Gastroesophageal sphincter (tissue), 4 donors: ENCODE measurements at places on chromosomes 12 and 14. TPM values are rescaled to one million over a fixed set of nuclear protein-coding genes. Genes with fewer than 3 reads are reported as not detected.

DNA sequence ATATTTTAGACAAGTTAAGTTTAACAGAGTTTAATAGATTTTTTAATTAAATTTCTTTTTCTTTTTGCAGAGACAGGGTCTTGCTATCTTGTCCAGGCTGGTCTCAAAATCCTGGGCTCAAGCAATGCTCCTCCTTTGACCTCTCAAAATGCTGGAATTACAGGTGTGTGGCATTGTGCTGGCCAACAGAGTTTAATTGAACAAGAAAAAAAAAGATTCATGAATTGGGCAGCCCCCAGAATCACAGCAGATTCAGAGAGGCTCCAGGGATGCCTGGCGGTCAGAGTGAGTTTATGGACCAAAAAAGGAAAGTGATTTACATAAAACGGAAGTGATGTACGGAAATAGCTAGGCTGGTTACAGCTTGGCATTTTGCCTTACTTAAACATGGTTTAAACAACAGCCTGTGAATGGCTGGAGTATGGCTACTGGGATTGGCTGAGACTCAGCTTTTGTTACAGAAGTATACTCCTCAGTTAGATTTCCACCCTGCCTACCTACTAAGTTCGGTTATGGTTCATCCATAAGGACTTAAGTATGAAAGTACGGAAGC is 14.5 kb upstream of the TESPA1 start:
- no peak for ATAC-seq

DNA sequence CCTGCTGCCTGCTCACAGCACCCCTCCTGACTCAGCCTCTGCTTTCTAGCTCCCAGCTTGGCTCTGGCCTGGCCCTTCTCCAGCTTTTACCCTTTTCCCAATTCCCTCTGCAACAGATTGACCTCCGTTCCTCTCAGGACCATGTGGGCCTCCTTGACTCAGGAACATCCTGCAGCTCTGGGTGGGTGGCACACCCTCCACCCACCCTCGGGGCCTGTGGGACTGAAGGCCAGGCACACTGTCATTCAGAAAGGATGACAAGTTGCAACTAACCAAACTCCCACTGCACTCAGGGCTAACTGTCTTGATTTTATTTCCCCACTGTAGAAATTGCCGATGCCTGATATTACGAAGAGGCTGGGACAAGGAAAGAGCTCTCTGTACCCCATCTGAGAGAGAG is 59.4 kb downstream of the HELB start:
- ATAC-seq, result no peak

The CMA1 gene
- total RNA-seq, result not detected

DNA sequence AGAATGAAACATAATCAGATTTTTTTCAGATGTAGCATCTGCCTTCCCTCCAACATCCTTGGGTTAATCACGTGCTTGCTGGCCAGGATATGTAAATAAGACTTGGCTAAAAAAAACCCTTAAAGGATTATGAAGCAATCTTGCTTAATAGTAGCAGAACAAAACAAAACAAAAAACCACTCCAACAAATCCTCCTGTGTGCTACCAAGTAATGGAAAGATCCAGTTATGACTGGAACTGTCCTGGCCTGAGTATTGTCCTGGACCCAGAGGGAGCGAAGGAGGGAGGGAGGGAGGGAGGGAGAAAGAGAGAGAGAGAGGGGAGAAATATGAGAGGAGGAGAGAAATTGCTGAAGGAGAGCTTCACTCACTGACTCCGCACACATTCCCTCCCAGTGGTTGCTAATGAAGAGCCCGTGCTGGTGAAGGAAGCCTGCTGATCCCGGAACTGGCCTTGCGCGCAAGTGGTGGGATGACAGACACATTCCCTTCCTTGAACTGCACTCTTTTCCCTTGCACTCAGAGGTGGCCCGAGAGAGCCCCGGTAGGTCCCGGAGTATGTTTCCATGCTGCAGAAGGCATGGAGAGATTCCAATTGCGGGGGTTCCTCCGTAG is 57.2 kb downstream of the HMGA2 start:
- peak; percentile 79 for ATAC-seq

The DNAH10 gene
- total RNA-seq, result not detected

GRCh38 chr14:73824127-73824526 is 27.5 kb upstream of the PTGR2 start:
- no peak for ATAC-seq

The NTF3 gene
- 9.8 TPM for total RNA-seq

- ATAC-seq, result no peak
Observed at GRCh38 chr12:64937452-64937851, 113.0 kb downstream of the TBC1D30 start.

GRCh38 chr12:132341318-132342050 is 12.1 kb upstream of the GALNT9 start:
- ATAC-seq, result no peak

DNA sequence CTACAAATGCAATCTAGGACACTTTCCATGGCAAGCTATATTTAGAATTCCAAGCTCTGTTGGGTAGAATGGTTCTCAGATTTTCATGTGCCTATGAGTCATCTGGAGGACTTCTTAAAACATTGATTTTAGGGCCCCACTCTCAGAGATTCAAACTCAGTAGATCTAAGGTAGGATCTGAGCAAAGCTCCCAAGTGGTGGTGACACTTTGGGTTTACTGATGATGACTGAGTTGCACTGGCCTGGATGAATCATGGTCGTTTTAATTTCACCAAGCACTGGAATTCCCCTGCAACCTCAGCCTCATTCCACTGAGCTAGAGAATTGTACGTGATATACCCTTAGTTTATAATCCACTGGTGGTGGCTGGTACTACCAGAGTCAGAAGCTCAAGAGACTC is 86.5 kb downstream of the PPM1H start:
- ATAC-seq, result no peak

GRCh38 chr12:27463511-27464219 is 17.1 kb downstream of the SMCO2 start:
- no peak for ATAC-seq

The NFE2 gene
- total RNA-seq, result 0.37 TPM

DNA sequence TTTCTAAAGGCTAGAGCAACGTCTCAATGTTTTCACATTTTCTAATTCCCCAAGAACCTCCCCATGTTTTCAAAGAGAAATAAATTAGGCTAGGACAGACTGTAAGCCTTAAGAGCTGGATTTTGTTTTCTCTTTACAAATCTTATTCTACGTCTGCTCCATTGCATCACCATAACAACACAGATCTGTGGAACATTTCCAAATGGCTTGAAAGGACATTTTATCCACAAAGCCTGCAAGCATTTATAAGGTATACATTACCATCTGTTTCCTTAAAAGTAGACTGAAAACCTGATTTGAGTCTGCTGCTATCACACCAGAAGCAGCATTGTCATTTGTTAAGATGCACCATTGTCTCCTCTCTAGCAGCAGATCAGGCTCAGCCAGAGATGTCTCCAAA is 115.3 kb upstream of the PLEKHA5 start:
- ATAC-seq, result no peak

DNA sequence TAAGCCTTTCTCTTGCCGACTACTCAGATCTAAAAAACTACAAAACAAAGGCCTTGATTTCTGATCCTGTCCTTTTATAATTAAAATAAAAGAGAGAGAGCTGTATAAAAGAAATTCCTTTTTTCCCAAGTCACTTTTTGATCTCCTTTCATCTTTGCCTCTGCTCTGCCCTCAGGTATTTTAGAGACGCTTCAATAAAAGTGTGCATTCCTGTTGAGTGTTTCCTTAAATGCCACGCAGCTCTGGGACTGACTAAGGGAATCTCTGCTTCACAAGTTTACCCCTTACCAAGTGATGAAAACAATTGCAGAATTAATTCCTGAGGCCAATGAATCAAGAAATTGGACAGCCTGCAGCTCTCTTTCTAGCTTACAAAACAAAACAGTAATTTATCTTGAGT is 1109.8 kb downstream of the TMTC2 start:
- no peak for ATAC-seq

- no peak for ATAC-seq
Observed at GRCh38 chr12:58809064-58809607, 111.2 kb downstream of the LRIG3 start.
